ENCODE measurements at places on chromosomes 7 and 10.
A peak's percentile ranks its signal among the peaks of the same experiment; 100 is the strongest.

GRCh38 chr10:47454008-47454779, 29.7 kb downstream of the ANXA8 start:
- DNase-seq = no peak

DNA sequence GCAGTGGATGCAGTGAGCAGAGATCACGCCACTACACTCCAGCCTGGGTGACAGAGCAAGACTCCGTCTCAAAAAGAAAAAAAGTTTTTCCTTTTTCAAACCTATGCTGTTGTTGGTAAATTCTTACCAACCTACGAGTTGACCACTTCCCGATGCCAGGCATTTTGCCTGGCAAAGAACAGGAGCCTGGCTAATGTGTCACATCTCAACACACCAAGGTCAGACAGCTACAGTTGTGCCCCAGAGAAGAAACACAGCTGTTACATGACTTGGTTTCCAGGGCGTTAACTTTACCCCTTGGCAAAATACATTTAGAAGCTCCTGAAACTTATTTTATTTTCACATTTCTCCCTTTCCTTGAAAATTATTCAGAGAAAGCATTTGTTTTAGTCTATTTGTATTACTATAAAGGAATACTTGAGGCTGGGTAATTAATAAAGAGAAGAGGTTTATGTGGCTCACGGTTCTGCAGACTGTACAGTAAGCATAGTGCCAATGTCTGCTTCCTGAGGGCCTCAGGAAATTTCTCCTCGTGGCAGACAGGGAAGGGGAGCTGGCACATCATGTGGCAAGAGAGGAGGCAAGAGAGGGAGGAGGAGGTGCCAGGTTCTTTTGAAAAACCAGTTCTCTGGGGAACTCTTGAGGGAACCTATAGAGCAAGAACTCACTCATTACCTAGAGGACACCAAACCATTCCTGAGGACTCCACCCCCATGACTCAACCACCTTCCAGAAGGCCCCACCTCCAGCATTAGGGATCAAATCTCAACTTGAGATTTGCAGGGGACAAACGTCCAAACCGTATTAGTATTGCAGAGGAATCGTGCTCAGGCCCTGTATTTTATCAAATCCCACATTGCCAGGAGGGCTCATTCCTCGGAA, 83.3 kb downstream of the PAXIP1 start:
- no peak for DNase-seq

- DNase-seq = no peak
Observed at GRCh38 chr7:157513682-157514081, 176.9 kb downstream of the DNAJB6 start.

DNA sequence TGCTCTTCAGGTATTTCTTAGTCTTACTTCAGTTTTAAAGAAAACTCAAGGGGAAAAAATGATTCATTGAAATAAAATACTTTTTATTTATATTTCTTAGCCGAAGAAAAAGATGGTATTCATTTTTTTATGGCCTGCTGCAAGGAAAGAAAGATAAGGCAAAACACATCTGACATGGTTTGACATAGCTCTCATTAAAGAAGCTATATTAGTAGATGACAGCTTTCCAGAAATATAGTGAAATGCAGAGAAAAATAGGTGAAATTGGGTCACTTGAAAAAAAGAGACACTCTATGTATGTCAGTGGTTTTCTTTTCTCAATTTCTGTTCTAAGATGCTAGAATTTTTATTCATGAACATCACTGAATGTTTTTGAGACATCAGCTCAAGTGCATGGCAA, 438.3 kb downstream of the PLXDC2 start:
- no peak for DNase-seq

DNA sequence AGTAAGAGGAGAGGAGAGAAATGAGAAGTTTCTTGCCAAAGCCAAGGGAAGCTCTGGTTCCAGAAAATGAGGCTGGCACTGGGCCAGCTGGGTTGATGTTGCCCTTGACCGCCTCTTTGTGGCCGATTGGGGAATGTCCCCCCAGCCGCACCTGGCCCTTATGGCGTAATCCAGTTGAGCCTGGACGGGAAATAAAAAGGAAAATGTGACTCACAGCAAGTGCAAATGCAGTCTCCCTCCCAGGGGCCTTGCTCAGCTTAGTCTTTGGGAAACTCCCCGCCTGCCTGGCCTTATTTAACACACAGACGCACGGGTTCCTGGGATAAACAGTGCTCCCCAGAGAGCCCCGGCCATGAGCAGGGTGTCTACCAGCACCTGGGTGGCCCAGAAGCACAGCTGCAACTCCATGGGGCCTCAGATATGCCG, 174.8 kb downstream of the KIAA1217 start:
- DNase-seq = no peak

DNA sequence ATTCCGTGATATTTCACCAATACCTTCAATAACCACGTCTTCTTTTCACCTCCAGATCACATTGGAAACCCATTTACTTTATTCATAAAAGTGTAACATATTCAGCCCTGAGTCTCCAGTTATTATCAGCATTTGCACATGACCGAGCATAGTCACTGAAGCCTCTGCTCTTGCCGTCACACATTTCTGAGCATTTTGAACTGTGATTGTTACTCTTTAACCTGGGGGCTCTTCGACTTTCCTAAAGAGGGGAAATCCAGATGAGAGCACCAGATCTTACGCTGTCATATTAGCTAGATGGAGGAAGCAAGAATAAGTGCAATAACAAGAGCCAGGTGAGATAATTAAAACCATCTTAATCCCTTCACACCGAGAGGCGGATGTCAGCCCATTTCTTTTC, 260.0 kb upstream of the NRP1 start:
- DNase-seq = no peak

GRCh38 chr10:73232887-73233286, 14.2 kb downstream of the DNAJC9 start:
- DNase-seq = no peak

DNA sequence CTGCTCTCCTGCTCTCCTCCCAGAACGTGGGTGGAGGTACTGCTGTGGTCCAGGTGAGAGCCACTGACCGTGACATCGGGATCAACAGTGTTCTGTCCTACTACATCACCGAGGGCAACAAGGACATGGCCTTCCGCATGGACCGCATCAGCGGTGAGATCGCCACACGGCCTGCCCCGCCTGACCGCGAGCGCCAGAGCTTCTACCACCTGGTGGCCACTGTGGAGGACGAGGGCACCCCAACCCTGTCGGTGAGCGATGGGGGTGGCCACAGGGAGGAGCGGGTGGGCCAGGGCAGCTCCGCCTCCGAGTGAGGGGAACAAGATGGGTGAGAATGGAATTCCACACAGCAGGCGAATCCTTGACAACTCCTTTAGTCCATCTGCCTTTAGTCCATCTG, 22.1 kb upstream of the C10orf105 start:
- no peak for DNase-seq

DNA sequence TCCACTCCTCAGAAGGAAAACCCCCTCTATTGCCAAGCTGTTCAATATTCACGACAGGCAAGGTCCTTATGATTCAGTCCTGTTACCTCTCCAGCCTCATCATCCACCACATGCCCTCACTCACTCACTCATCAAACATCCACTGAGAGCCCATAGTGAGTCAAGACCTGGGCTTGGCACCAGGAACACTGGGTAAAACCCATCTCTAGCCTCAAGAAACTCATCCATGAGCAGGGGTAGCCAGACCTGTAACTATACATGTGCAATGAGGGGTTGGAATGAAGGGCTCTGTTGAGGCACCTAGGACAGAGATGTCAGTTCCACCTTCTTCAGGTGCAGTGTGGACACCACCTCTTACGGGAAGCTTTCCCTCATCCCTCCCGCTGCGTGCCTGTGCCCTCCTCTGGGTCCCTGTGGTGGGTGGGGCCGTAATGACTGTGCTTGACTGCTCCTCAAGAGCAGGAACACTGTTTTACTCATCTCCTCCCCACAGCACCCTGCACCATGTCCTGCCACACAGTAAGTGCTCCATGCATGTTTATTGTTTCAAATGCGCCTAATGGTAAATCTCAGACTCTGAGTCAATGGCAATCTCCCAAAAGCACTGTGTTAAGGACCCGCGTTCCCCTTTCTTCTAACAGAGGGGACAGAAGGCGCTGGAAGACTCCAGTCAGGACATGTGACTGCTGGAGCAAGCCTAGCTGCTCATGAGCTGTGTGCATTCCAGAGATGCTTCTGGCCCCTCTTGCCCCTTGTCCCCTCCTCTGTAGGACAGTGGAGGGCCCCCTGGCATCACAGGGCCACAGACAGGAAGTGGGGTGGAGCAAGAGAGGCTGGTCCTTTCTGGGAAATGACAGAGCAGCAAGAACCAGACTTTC, 95.4 kb downstream of the HIPK2 start:
- no peak for DNase-seq

DNA sequence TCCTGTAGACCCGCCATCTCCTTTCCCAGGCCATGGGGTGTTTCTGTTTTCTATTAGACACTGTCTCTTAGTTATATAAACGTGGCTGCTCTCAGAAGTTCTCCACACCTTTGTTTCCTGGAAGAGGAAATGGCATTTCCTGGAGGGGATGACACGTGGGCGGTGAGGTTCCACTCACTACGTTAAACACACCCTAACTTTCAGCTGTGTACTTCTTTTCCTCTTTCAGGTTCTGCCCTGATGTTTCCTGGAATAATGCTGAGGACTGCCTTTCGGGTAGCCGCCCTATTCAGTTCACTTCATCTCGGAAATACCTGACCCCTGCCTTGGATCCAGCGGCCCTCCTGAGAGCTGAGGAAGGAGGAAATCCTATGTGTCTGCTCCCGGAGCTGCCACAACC, 3.4 kb upstream of the PRKCQ start:
- DNase-seq = no peak

- DNase-seq = no peak
Observed at GRCh38 chr10:57977262-57977661, 290.4 kb downstream of the IPMK start.

DNA sequence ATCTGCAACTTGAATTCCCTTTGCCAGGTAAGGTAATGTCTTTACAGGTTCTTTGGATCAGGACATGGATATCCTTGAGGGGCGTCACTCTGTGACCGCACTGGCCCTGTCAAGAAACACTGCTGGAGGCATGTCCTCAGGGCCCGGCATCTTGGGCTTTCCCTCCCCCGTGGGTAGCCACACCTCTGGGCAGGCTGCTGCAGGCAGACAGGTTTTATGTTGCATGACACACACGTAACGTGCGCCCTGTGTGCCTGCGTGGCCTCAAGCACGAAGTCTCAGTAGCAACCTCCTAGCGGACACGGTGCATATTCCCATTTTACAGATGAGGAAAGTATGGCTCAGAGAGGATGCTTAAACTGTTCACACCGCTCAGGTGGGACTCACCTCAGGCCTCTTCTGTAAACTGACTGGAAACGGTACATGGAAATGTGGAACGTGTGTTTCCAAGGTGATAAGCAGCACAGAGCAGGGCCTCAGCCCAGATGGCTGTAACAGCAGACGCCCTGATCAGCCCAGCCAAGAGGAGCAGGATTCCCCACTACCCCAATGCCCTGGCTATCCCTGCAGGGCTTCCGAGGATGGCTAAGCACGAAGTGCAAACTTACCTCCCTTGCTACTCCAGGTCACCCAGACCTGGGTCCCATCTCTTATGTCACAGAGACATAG, 553.6 kb downstream of the TCERG1L start:
- DNase-seq = no peak

DNA sequence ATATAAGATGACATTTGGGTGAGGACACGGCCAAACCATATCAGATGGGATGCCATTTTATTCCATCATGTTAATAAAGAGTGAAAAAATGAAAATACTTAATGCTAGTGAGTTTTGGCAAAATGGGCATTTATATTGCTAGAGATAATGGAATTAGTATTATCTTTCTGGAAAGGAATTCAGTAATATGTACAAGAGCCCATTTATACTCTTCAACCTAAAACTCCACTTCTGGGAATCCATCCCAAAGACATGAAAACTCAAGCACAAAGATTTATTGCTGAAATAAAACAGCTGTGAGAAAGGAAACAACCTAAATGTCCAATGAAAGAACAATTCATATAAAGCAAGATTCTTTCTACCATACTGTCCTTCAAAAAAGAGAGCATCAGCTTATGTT, 96.0 kb upstream of the TMEM168 start:
- no peak for DNase-seq

DNA sequence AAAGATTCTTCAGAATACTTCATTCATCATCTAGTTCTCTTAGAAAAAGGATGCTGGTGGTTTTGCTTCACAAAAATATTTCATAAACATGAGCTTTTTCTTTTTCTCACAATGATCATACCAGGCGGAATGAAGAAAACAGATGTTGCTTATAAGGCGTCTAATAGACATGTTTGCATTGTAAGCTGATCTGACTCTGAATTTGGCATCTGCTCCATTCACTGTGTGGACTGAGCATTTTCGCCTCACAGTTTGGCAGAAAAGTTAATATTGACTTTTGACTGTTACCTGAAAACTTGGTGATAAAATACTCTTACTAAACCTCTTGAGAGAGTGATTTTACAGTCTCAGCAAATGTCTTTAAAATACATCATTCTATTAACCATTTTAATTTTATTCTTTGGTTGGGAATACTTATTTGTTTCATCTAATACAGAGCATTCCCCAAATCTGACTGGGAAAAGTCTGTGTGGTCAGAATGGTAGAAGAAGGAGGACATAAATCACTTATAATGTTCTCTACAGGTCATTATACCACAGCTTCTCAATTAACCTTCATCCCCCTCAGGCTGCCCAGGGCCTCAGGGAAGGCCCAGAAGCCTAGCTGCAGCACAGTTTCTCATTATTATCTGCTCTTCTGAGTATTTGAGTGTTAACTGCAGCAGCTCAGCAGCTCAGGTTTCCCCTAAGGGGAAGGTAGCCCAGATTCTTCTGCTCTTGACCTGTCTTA, 121.6 kb upstream of the KAT6B start:
- DNase-seq = no peak

DNA sequence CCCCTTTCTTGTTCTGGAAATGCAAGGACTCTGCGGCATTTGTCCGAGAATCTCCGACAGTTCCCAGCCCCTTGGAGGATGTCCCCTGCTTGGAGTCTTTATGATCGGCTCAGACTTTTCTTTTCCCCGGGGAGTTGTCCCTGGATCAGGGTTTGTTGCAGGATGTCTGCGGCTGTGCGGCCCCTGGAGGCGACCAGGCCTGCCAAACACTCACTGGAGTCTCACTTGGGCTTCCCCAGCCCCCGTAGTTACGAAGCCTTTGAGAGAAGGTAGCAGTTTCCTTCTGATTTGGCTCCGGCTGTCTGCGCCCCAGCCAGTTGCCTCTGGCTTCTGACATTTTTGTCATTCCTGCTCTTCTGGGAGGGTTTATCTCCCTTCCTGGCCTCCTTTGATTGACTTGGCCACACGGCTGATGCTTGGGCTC, 16.1 kb downstream of the COL26A1 start:
- DNase-seq = no peak

- no peak for DNase-seq
Observed at GRCh38 chr10:129870961-129871621, 93.0 kb downstream of the EBF3 start.

GRCh38 chr7:117728890-117729624, 144.2 kb downstream of the CTTNBP2 start:
- DNase-seq = peak; percentile 26

- no peak for DNase-seq
Observed at GRCh38 chr7:40717242-40717641, 582.4 kb downstream of the SUGCT start.

GRCh38 chr10:46546591-46547540, 9.6 kb downstream of the GPRIN2 start:
- no peak for DNase-seq
